ENCODE measurements at places on chromosomes 1 and 21.

DNA sequence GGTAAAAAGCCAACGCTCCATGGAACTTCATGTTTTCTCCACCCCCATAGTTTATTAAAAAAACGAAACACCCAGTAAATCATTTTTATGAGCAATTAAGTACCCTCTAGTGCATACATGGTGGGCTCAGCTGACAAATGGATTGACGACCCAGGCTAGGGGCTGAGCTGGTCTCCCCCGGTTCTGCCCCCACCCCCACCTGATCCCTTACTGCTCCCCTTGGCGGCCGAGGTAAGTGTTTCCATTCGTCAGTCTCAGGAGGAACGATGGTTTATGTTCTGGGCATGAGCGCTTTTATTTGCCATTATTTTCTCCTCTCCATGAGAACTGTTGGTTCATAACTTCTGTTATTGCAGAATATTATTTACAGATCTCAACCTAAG is 233.9 kb upstream of the C1orf174 start:
- DNase-seq, result no peak

DNA sequence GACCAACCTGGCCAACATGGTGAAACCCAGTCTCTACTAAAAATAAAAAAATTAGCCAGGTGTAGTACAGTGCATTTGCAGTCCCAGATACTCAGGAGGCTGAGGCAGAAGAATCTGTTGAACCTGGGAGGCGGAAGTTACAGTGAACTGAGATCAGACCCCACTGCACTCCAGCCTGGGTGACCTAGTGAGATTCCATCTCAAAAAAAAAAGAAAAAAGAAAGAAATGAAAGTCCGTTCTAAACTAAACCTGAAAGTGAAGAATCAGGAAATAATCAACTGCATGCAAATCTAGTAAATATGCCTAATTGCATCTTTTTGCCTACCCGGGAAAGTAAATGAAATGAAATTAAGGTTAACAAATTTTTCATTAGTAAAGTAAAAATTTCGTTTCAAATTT is 99.6 kb downstream of the ZZZ3 start:
- no peak for DNase-seq

GRCh38 chr1:232287676-232288569 is 342.0 kb downstream of the SIPA1L2 start:
- no peak for DNase-seq

GRCh38 chr1:161379071-161379470 is 11.4 kb upstream of the CFAP126 start:
- no peak for DNase-seq

- no peak for DNase-seq
Observed at GRCh38 chr1:6011161-6011945, 19.1 kb upstream of the NPHP4 start.

DNA sequence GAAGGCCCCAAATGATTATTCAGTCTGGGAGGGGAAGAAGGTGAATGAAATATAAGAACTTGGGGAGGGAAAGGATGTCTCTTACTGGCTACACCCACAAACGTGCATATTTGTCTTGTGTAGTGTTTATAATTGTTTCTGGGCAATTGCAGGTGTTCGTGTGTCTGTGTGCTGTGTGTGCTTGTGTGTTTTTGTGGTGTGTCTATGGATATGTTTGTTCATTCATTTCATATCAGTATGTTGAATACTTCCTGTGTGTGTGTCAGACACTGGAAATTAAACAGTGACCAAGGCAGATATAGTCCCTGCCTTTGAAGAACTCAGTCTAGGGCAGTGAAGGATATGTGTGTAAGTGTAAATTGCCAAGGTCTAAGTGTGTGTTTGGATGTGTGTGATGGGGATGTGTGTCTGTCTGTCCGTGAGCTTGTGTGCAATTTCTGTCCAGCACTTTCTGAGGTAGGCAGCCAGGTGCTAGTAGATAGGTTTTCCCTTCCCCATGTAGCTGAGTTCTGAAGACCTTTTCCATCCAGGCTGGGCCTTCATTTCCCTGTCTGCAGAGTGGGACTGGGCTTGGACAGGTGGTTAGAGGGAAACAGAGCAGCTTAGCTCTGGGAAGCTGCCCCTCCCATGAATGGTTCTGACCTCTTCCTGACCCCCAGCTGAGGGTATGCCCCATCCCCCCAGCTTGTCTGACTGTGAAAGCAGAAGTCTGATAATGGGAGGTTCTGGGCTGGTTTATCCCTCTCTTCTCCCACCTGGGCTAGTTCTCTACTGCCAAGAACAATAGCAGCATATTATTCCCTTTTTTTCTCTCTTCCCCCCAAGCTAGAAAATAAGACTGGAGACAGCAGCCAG is 3.8 kb downstream of the AGO1 start:
- peak; percentile 41 for DNase-seq

All from GM13977 (cell line).